ENCODE measurements at places on chromosomes 12 and 14. TPM values are rescaled to one million over a fixed set of nuclear protein-coding genes. Genes with fewer than 3 reads are reported as not detected.
A peak's percentile ranks its signal among the peaks of the same experiment; 100 is the strongest.

Gene GALNT9
- 2.0 TPM for total RNA-seq

DNA sequence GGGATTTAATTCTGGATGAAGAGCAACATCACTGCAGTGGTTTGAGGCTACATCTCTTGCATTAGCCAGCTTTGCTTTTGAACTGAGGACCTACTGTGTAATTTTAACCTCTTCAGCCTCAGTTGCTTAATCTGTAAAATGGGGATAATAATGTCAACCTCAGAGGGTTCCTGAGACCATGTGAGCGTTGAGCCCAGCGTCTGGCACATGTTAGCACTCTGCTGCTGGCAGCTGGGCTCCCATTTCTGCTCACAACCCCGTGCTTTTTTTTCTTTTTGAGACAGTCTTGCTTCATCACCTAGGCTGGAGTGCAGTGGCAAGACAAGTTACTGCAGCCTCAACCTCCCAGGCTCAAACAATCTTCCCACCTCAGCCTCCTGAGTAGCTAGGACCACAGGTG is 31.6 kb downstream of the TESC start:
- no peak for DNase-seq

Gene OTX2
- 33.9 TPM for total RNA-seq

- DNase-seq = no peak
These were observed 72.3 kb upstream of the EEA1 start for GRCh38 chr12:93001407-93001806.

Gene PTPRQ
- not detected for total RNA-seq

GRCh38 chr14:29078810-29079522 is 312.4 kb downstream of the FOXG1 start:
- no peak for DNase-seq

- DNase-seq = no peak
These were observed at the start of gene C3AR1 for GRCh38 chr12:8065991-8066594. TSS of gene C3AR1 (minus strand) at chr12:8066359. CDS start at chr12:8060185, 6,174 bp downstream.

Gene C12orf43
- 23.7 TPM for total RNA-seq

GRCh38 chr12:53738406-53739213 is 11.4 kb upstream of the CALCOCO1 start:
- peak; percentile 92 for DNase-seq

- DNase-seq = no peak
These were observed 12.5 kb upstream of the MAP4K5 start for GRCh38 chr14:50544911-50545310.

DNA sequence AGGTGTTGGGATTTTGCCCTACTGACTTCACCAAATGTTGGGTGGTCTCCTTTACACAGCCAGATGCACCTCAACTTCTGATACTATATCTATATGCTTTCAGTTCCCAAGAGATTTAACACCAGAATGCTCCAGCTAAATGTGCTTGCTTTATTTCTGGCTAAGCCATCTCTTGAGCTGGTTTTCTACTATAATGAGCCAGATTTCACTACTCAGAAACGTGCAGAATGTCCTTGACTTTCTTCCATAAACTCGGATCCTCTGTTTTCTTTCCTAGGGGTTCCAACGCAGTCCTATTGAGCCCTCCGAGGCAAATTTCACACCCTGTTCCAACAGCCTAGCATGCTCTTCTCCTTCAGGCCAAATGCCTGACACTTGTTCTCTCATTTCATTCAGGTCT is 200.3 kb downstream of the DPY19L2 start:
- no peak for DNase-seq

Measured in H1 (cell line).